Fibroblast of skin of left quadriceps (primary cell): ENCODE measurements at places on chromosomes 2 and 18.

DNA sequence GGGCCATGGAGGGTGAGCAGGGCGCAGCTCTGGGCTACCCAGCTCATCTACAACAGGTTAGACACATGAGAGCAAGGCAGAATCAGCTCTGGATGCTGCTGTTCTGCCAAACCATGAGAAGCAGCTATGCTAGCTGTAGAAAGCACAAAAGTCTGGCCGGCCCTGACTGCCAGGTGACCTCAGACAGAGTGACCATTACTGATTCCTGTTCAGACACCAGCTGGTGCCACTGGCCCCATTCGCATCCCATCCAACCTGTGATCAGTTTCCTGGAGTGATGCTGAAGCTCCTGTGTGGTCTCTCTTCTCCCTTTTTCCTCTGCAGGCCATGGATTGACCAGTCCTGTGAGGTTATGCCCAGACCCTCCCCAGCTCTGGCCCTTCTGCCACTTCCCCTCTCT is 14.3 kb downstream of the RBMS1 start:
- DNase-seq = no peak

DNA sequence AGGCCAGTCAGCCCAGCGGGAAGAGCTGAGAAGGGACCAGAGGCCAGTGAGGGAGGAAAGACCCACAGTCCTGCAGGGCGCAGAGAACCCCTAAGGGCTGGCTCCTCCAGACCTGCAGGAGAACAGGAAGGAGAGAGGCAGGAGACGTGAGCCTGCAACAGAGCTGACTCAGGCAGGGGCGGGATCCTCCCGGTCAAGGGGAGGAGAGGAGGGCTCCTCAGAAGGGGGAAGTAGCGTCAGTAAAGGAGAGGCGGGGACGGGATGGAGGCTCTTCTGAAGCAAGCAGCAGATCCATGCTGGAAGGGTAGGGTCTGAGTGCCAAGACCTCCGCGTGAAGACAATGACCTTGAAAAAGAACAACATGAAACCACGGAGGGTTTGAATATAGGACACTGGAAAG is 50.8 kb downstream of the TRABD2A start:
- DNase-seq = no peak

- DNase-seq = peak; percentile 17
Observed at GRCh38 chr2:25078170-25079049, 36.5 kb downstream of the EFR3B start.

GRCh38 chr2:176080540-176081375 is 3.0 kb downstream of the EVX2 start:
- DNase-seq = no peak

- no peak for DNase-seq
Observed at GRCh38 chr2:190093793-190094192, 31.3 kb upstream of the MSTN start.

GRCh38 chr2:157785866-157786662 is 90.1 kb downstream of the ACVR1 start:
- DNase-seq = no peak

GRCh38 chr2:62196278-62196901 is 475 bp downstream of the B3GNT2 start:
- no peak for DNase-seq

DNA sequence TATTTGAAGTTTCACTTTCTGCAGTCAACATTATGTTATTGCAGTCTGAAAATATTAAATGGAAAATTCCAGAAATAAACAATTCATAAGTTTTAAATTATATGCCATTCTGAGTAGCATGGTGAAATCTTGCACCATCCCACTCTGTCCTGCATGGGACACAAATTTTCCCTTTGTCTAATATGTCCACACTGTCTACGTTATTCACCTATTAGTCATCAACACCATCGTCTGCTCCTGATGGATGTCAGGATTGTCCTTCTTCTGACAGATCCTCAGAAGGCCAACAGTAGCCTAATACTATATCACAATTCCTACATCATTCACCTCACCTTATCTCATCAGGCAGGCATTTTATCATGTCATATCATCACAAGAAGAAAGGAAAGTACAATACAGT is 163.1 kb downstream of the TXNL1 start:
- no peak for DNase-seq

- no peak for DNase-seq
Observed at GRCh38 chr2:67567886-67568285, 170.8 kb downstream of the ETAA1 start.

DNA sequence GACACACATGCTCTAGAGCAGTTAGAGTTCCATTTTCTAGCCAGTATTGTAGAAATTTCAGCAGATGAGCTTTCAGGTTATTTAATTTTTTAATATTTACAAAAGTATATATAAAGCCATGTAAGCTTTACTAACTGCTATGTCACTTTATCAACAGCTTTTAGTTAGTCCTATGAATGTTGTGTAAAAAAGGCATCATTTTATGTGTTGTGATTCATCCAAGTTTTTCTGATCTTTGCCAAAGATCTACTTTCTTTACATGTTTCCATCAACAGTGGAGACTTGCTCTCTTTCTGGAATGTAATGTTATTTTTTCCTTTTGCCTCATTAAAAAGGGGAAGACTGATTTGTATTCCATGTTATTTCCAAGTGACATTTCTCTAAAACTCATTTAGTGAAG is 125.2 kb upstream of the TFPI start:
- DNase-seq = no peak

- no peak for DNase-seq
Observed at GRCh38 chr18:5197461-5197860, 404 bp upstream of the AKAIN1 start.

DNA sequence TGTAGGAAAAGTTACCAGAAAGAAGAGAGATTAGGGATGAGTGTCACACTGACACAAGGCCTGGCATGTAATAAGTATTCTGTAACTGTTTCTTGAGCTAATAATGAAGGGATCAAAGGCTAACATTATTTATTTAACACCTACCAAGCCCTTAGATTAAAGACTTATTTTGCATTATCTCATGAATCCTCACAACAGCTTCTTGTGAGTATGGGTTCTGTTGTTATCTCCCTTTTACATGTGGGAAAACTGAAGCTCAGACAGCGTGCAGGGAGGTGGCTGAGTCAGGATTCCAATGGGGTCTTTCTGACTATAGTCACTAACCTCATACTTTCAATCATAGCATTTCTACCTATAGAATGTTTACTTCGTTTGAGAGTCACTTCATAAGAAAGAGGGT is 79.0 kb upstream of the PROKR1 start:
- DNase-seq = no peak

DNA sequence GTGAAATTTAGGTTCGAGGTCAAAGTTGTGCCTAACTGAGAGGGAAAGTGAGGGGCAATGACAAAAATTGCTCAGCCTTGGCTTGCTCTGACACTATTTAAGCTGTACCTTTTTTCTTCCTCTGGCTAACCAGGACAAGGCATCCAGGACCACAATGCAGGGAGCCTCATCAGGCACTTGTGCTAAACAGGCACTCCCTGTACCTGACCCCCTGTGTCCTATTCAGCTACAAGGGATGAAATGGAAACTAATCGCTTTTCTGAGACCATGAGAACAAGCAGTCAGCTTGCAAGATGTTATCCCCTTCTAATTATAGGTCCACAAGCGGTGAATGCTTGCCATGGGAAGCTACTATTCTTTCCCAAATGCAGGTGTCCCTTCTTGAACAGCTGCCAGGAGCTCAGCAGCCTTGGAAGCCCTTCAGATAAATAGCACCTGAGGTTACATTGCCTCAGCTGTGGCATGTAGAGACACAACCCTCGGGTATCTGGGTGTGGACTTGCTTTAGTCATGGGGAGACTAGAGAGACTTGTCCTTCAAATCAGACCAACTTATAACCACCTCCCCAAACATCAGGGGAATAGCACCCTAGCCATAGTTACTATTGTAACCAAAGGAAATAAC is 19.1 kb upstream of the ITGA6 start:
- no peak for DNase-seq

DNA sequence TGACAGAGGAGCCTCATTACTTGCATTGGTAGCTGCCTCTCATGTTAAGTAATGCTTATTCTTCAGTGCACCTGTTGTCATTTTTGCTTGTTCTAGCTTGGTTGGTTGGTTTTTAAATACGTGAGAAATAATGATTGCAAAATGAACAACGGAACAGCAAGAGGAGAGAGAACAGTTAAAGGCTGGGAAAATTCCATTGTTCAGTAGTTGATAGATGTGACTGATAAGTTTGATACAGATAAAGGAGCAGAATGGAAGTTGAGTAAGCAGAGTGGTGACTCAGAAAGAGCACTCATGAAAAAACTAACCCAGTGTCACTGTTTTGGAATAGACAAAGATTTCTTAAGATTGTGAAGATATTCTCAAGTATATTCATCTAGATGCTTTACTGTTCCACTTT is 50.5 kb downstream of the MTA3 start:
- DNase-seq = peak; percentile 13

DNA sequence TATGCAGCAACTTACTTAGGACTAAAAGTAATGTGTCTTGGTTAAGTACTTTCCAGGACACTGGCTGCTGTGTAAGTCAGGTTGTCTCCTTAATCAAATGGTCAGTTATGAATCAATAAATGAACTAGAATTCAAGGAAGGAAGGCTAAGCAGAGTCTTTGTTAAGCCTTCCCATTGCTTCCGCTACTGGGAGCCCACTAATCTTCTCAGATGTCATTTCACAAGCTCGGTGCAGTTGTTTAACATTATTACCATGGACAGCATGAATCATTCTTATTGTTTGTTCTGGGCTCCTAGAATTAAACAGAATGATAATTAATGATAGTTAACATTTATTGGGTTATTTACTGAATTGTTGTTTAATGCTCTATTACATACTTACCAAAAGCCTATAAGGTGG is 26.0 kb upstream of the MEIS1 start:
- no peak for DNase-seq

- no peak for DNase-seq
Observed at GRCh38 chr2:151900331-151900730, 72.1 kb upstream of the ARL5A start.

DNA sequence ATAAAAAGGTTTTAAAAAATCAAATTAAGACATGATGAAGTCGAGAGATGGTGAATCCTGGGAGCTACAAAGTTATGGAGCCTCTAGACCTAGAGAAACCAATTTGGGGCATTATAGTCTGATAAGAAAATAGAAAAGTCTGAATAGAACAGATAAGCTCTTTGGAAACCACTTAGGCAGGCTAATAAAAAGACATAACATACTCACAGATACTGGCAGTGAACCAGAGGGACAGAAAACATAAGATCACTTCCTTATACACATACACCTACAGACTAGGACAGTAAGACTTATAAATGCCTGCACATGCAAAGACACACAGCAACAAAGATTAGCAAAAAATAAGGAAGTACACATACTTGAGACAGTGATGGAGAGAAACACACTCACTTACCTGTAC is 20.0 kb downstream of the SMC6 start:
- no peak for DNase-seq

DNA sequence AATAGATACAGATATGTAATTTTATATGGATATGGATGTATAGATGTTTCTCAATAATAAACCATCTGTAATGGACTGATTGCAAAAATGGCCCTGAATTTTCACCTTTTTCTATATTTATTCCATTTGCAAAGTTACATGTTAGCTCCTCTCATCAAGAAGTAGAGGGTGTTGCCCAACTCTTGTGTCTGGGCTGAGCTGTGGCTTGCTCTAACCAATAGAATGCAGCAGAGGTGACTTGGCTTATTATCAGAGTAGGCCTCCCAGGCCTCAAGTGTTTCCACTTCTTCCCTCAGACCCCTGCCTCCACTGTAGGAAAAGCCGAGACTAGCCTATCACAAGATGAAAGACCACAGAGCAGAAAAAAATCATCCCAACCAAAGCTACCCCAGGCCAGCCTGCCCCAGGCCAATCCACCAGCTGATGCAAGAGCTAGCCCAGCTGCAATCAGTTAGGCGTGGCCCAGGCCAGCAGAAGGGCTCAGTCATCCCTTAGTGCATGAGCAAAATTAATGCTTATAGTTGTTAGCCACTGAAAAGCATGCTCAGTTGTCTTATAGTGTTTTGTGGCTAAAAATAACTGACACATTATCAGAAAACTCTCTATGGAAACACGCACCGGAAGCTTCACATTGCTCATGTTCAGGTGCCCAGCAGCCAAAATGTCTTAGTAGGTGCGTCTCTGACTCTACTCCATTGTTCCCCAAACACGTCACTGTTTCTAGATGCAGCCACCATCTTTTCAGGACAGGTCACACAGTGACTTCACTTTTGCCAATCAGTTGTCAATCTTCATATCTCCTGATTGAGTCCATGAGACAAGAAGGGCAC is 464.0 kb downstream of the FBXO15 start:
- DNase-seq = no peak

GRCh38 chr2:196344397-196344796 is 173.0 kb upstream of the STK17B start:
- no peak for DNase-seq

GRCh38 chr2:240325016-240326007 is 110.2 kb upstream of the GPC1 start:
- no peak for DNase-seq

- DNase-seq = no peak
Observed at GRCh38 chr2:28981016-28981441, at the start of gene TOGARAM2. TOGARAM2 (plus strand) TSS chr2:28981298; CDS start chr2:28994835, 13,537 bp downstream.

- no peak for DNase-seq
Observed at GRCh38 chr2:102803041-102803896, 41.4 kb downstream of the TMEM182 start.

DNA sequence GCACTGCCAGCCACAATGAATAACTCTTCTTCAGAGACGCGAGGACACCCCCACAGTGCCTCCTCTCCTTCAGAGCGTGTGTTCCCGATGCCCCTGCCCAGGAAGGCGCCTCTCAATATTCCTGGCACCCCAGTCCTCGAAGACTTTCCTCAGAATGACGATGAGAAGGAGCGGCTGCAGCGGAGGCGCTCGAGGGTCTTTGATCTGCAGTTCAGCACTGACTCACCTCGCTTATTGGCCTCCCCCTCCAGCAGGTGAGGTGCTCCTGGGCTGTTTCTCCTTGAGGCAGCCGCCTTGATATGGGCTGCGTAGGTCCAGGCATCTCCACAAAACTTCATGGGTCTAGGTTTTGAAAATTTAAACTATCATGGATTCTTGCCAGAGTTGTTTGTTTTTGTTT is 6.1 kb downstream of the NCAPH start:
- no peak for DNase-seq

GRCh38 chr2:117980783-117981676 is 32.8 kb downstream of the CCDC93 start:
- peak; percentile 97 for DNase-seq

DNA sequence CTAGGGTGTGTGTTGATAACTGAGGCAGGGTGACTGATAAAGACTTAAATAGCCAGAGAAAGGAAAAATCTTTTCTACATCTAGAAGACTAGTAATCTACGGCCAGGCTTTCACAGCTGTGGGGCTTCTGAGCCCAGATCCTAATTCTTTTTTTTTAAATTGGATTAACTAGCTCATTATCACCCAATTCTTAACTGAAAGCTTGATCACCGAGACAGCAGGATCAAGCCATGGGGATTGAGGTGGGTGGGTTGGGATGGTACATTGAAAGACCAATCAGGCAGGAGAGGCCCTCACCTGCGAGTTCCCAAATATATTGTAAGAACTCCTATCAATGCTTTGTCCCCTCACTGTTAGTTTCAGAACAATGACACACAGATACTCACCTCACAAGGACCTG is 20.0 kb upstream of the NFE2L2 start:
- no peak for DNase-seq

GRCh38 chr18:79786786-79787526 is 10.8 kb upstream of the KCNG2 start:
- peak; percentile 18 for DNase-seq

- DNase-seq = no peak
Observed at GRCh38 chr18:54968807-54969206, 9.5 kb upstream of the CCDC68 start.

- DNase-seq = no peak
Observed at GRCh38 chr2:174522553-174522952, 35.7 kb upstream of the GPR155 start.
